Stimulated activated CD4-positive, alpha-beta T cell treated with anti-CD3 and anti-CD28 coated beads, Interleukin-2, amount 100 ng/mL, for 48 hours (primary cell): ENCODE measurements at places on chromosomes 7 and 10.

DNA sequence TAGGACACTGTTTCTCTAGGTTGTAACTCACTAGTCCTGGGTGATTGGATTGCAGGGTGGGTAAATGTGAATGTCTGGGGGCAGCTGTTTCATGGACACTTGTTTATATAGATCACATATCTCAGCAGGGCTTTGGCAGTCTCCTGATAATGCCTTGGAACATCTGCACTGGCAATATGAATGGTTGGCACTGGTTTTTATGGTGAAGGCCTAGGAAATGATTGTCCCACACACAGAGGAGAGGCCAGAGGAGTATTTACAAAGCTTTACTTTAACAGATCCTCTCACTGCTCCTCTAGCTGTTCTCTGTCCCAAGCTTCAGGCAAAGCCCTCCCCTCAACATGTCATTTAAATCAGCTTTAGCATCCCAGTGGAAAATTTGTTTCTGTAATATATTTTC lies 171.3 kb upstream of the STEAP4 start:
- no peak for DNase-seq

DNA sequence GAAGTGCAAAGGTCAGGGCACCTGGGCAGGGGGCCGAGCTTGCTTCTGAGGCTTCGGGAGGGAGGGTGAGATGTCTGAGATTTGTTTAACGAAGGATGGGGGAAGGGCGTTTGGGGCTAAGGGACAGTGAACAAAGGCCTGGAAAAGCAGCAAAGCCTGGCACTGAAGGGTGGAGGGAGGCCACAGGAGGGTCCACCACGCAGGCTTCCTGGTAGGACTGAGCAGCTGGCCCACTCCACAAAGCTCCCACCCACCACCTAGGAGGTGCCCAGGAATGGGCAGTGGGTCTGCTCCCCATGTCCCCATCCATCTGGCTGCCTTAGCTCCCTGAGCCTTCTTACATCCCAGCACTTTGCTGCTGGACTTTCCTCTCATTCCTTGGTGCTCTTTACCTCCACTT lies 39.4 kb upstream of the CXCL12 start:
- no peak for DNase-seq

GRCh38 chr10:13758756-13759155 lies 172.0 kb downstream of the PRPF18 start:
- DNase-seq = no peak

- DNase-seq = no peak
Measured at GRCh38 chr7:150941351-150942000, 36.6 kb downstream of the KCNH2 start.

GRCh38 chr7:129801882-129802281 lies 150.9 kb downstream of the UBE2H start:
- DNase-seq = no peak

- no peak for DNase-seq
Measured at GRCh38 chr7:11077816-11078215, 104.1 kb downstream of the PHF14 start.

- no peak for DNase-seq
Measured at GRCh38 chr10:123021517-123021916, 12.7 kb downstream of the ACADSB start.

DNA sequence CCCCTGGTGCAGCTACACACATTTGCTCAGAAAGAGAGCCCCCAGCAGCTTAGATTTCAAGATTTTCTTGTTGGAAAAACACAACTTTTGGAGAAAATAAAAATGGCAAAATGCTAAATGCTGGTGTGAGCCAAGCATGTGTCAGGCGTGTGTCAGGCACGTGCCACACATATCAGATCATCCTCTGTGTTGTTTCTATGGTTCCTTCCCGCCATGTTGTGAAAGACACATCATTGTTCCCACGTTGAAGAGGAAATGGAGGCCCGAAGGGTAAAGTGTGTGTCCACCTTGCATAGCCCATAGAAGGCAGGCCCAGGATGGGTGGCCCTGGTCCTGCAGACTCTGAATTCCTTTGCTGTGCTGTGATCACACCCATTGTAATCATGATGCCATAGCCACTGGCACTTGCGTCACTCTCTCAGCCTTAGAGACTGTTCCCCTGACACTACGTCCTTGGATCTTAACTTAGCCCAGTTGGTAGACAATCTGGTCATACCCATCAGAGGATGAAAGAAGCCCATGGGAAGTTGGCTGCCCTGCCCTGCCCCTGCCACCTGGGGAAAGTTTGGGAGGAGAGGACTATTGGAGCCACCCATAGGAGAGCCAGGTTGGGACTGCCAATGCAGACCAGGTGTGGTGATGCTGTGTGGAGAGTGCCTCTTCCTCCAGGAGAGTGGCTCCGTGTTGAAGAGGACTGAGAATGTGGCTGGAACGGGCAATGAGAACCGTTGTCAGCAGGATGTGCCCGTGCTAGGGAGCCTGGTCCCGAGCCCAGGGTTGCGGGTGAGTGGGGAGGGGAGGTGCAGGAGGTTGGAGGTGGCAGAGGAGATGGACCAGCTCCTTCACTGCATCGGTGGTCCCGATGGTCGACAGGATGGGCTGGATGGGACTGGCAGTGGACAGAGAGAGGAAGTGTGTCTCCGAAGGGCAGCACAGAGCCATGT lies 65.6 kb upstream of the IGFBP3 start:
- no peak for DNase-seq

- DNase-seq = no peak
Measured at GRCh38 chr7:157023589-157023905, 13.1 kb upstream of the MNX1 start.

- no peak for DNase-seq
Measured at GRCh38 chr7:151243408-151244195, 4.9 kb downstream of the SMARCD3 start.

GRCh38 chr10:69413221-69413865 lies 3.4 kb downstream of the TACR2 start:
- DNase-seq = no peak

- DNase-seq = no peak
Measured at GRCh38 chr7:108158776-108159175, 28.6 kb upstream of the LAMB4 start.
